Activated CD8-positive, alpha-beta memory T cell treated with anti-CD3 and anti-CD28 coated beads for 24 hours (primary cell): ENCODE measurements at places on chromosomes 4 and X.

DNA sequence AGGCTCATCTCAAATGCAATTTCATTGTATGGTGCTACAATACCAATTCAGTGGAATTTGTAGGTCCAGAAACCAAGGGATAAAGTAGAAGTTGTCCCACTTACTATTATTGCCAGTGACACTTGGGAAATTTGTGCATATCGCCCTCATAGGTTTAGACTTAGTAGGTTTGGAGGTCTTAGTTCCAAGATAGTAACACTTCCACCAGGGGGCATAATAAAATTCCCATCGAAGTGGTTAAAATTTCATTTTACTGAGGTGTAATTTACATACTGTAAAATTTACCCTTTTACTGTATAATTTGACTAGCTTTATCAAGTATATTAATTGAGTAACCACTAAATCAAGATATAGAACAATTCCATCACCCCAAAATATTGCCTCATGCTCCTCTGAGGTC lies 174.6 kb downstream of the INPP4B start:
- DNase-seq = no peak

GRCh38 chr4:145427991-145428390 lies 53.7 kb upstream of the SMAD1 start:
- no peak for DNase-seq

GRCh38 chr4:103305355-103305754 lies 107.2 kb upstream of the CENPE start:
- DNase-seq = no peak

GRCh38 chr4:41257257-41257901 lies 651 bp downstream of the UCHL1 start:
- peak; percentile 62 for DNase-seq

DNA sequence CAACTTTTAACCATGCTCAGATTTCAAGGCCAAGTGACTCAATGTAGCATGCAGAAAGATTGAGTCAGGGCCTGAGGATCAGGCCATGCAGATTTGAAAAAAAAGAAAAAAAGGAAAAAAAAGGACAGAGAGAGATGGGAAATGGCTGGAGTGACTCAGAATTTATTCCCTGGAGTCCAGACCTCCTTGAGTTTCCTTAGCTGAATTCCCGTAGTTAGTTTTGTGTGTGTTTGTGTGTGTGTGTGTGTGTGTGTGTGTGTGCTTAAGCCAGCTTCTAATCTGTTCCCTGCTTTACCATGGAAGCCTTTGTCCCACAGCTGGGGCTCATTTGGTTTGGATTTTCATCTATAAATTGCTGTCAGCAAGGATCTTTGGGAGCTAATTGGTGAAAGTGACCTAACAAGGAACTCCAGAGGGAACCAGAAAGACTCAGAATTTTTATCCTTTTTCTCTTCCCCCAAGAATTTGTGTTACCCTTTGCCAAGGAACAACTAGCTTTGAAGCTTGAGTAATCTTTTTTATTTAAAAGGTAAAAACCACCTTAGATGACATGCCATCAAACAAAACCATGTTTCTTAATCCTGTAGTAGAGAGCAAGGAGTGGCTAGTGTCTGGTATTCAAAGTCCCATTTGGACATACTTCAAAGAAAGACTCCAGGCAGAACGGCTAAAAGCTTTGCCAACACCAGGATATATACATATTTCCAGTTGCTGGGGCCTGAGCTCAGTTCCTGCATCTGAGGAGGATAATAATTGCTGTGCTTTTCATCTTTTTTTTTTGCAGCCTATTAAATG lies 109.0 kb upstream of the DDIT4L start:
- no peak for DNase-seq

DNA sequence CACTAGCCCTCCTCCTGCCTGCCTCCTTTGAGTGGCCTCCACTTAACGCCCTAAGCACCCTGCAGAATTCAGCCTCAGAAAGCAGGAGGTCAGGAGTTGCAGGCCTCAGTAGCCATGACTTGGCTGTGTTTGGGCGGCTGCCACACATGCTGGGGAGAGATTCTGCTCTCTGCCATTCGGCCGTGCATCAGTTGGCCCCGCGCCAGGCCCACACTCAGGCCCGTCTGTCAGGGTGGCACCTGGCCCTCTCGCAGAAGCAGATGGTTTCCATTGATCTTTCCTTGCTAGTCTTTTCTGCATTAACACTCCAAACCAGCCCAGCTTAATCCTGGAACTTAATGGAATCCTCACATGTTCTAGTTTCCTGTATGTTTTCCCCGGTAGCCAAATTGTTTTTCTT lies 30.7 kb upstream of the ATP6AP2 start:
- DNase-seq = no peak

DNA sequence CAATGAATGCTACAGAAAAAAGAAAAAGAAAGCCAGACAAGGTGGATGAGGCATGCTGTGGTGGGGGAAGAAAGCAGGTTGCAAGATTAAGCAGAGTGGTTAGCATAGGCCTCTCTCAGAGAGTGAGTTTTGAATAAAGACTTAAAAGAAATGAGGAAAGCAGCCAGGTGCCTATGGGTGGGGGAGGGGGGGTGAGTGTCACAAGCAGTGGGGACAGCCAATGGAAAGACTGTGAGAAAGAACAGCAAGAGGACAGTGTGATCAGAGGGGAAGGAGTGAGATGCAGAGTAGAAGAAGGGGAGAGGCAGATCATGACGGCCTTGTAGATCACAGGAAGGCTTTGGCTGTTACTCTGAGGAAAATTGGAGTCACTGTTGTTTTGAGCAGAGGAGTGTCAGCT lies 162.5 kb downstream of the SOX3 start:
- DNase-seq = no peak

DNA sequence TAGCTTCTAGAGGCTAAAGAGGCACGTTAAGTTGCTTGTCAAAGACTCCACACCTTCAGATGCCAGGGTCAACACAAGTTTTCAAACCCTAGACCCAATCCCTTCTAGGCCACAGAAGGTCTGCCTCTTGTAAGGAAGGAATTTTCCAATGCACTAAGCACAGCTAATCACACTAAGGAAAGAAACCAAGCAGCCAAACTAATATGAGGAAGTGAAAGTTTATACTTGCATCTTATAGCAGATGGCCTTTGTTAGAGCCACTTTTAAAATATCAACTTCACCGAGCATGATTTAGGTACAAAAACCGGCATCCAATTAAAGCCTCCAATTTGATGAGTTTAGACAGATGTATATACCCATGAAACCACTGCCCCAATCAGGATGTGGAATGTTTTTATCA lies 9.9 kb downstream of the FHL1 start:
- no peak for DNase-seq

- no peak for DNase-seq
Observed at GRCh38 chr4:3527101-3527913, 4.9 kb downstream of the LRPAP1 start.
